Thoracic aorta (tissue), 2 donors: ENCODE measurements at places on chromosomes 11 and 22. TPM values are rescaled to one million over a fixed set of nuclear protein-coding genes. Genes with fewer than 3 reads are reported as not detected.

HOATZ gene
- total RNA-seq: not detected

ARFIP2 gene
- total RNA-seq: 52.1 TPM

OR52I1 gene
- total RNA-seq: not detected

- no peak for DNase-seq
Observed at GRCh38 chr11:88277349-88277915, 60.1 kb downstream of the CTSC start.

DNA sequence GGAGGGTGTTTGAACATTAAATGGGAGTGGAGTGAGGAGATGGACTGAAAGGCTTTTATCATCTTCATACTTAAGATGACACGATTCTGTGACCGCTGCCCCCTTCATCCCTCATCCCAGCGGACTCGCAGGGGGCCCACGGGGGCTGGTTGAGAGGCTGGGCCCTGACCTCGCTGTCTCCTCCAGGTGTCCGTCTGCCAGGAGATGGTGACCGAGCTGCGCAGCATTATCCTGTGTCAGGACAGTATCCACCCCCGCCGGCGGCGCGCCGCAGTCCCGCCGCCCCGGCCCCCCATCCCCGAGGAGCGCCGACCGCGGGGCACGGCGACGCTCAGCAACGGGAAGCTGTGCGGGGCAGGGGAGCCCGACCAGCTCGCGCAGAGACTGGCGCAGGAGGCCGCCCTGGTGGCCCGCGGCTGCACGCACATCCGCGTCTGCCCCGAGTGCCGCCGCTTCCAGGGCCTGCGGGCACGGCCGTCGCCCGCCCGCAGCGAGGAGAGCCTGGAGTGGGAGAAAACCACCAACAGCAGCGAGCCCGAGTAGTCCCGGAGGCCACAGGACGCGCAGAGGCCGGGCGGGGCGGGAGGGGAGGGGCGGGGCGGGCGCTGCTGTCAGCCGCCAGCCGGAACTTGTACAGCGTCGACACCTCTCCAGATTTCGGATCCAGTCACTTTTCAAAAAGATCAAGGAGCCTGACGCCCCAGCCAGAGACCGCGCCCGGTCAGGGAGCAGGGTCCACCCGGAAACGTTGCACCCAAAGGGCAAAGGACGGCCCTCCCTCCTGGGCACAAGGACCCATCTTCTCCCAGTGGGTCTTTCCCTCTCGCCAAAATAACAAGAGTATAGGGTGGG is 38.0 kb upstream of the TBCEL start:
- no peak for DNase-seq
